HuH-7 (cell line): ENCODE measurements at places on chromosomes 7 and 10.
A peak's percentile ranks its signal among the peaks of the same experiment; 100 is the strongest.

DNA sequence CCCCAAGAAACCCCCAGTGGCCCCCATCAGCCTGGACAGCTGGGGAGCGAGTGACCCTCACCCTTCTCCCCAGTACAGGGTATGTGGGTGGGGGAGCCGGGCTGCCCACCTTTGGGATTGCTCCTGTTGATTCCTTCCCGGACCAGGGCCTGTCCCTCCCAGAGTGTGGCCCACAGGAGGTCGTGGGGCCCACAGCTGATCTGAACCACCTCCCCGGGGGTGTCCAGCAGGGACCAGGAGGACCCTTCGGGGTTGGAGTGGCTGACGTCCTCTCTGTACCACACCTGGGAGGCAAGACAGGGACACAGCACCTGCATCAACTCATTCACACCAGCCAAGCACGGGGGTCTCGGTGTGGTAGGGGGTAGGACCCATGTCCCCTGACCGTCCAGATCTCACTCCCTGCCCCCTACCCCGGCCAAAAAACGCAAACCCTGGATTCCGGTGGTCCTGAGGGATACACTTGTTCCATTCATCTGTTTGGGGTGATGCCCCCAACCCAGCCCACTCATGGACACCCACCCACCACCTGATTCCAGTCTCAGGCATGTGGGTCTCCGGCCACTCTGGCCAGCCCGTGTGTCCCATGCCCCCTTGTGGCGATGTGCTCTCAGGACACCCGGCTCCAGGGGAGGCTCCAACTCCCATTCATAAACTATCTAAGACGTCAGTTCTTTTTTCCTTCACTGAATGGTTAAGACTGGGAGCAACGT lies 10.9 kb downstream of the TECPR1 start:
- peak; percentile 97 for DNase-seq

- DNase-seq: no peak
Measured at GRCh38 chr10:14016011-14016536, 314.6 kb downstream of the FRMD4A start.

GRCh38 chr7:130925136-130925794 lies 191.3 kb upstream of the KLF14 start:
- DNase-seq: no peak

- DNase-seq: no peak
Measured at GRCh38 chr10:31146491-31147209, 115.0 kb upstream of the ZNF438 start.

DNA sequence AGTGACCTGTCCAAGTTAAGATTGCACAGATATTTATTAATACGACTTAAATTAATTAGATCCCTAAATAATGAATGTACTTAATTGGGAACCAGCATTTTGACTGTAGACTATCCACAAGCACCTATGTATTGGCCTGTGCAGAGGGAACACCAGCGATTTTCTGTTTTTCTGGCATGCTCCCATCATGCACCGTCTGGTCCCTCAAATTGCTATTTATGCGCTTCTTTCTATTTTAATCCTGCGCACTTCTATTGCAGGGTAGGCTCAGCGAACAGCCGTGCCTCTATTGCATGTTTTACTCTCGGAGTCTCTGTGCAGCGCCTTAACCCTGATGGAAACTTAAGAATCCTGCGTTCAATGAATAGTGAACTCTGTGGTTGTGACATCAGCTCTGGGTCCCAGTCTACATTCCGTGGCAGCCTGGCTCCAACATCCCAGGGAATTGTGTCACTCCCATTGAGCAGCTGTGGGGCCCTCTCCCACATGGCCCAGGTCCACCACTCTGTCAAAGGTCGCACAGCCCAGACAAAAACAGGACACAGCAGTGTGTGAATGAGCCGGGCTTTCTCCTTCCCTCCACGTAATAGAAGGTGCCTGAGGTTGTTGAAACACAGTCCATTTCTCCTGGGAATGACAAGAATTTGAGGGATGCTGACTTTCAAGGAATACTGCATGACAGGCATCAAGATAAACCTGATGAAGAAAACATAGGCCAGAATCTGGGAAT lies 239.7 kb upstream of the KLF6 start:
- DNase-seq: no peak

GRCh38 chr10:124705381-124705740 lies 38.8 kb downstream of the FAM53B start:
- DNase-seq: no peak

DNA sequence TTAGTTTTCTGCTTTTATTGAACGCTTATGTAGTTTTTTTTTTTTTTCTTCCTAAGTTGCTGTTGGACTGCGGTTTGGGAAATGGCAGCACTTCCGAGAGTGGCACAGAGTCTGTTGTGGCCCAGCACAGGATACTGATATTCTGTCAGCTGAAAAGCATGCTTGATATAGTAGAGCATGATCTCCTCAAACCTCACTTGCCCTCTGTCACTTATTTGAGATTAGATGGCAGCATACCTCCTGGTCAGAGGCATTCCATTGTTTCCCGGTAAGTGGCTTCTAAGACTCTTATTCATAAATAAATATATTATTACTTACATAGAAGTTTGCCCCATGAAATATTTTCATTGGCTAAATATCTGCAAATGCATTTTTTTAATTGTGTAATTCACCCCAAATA lies 101.1 kb downstream of the BTAF1 start:
- DNase-seq: no peak

GRCh38 chr10:4136121-4136520 lies 351.1 kb upstream of the KLF6 start:
- no peak for DNase-seq

- no peak for DNase-seq
Measured at GRCh38 chr10:21929070-21929469, 74.5 kb downstream of the DNAJC1 start.

DNA sequence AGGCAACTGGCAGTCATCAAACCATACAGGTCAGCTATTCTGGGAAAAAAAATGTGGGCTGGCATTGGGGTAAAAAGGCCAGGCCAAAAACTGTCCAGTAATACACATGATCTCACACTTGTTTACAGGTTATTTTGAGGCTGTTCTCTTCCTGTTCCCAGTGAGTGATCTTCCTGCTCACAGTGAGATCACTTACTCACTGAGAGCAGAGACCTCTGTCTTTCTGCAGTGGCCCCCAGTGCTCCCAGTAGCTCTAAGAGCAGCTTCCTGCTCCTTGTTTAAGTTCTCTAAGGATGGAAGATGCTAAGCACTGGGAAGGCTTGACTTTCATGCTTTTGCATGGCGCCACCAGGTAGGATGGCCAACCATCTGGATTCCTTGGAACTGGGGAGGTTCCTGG lies 93.5 kb upstream of the KIAA1217 start:
- no peak for DNase-seq

DNA sequence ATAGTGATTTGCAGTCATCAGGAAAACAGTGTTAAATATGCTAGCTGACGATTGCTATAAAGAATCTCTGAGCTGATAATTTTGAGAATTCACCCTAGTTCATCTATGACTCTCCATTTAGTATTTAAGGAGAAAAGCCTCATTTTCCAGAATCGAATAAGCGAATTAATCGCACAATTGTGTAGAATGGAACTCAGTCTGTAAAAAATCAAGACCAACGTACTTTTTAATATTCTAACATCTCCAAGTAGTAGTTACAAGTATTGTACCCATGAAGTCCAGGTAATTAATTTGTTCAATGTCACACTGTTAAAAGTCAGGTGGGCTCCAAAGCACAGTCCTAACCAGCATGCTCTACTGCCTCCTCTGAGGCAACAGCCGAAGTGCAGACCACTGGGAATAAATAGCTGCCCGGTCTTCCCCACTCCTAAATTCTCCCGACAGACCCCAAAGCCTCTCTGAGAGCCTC lies 380 bp upstream of the AGBL3 start:
- no peak for DNase-seq

- no peak for DNase-seq
Measured at GRCh38 chr7:94401428-94401814, 6.7 kb downstream of the COL1A2 start.

DNA sequence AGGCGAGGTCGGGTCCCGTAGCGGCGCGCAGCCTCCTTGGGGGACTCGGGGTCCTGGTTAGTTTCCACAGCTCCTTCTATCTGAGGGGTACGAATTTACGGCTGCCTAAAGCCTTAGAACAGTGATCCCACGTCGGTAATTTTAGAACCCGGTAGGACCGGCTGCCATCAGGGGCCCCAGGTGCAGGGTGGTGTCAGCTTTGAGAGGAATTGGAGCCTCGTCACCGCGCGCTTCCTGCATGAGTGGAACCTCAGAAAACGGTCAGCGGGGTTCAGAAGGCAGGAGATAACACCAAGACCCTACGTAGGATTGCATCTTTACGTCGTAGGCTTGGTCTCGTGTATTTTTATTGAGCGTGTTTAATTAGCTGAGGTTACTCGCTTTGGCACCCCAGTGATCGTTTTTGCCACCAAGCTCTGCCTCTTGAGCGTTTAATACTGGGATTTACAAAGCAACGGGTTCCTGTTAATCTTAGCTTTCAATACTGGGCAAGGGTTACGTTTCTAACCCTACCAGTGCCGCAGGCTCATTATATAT lies 443 bp downstream of the RNF32 start:
- DNase-seq: peak; percentile 44

- no peak for DNase-seq
Measured at GRCh38 chr10:94430701-94431100, 28.4 kb downstream of the TBC1D12 start.

- no peak for DNase-seq
Measured at GRCh38 chr7:73888959-73889358, 28.0 kb downstream of the TMEM270 start.

GRCh38 chr7:20320322-20320721 lies 10.4 kb upstream of the ITGB8 start:
- DNase-seq: no peak

GRCh38 chr7:111029574-111030251 lies 61.2 kb upstream of the LRRN3 start:
- no peak for DNase-seq

DNA sequence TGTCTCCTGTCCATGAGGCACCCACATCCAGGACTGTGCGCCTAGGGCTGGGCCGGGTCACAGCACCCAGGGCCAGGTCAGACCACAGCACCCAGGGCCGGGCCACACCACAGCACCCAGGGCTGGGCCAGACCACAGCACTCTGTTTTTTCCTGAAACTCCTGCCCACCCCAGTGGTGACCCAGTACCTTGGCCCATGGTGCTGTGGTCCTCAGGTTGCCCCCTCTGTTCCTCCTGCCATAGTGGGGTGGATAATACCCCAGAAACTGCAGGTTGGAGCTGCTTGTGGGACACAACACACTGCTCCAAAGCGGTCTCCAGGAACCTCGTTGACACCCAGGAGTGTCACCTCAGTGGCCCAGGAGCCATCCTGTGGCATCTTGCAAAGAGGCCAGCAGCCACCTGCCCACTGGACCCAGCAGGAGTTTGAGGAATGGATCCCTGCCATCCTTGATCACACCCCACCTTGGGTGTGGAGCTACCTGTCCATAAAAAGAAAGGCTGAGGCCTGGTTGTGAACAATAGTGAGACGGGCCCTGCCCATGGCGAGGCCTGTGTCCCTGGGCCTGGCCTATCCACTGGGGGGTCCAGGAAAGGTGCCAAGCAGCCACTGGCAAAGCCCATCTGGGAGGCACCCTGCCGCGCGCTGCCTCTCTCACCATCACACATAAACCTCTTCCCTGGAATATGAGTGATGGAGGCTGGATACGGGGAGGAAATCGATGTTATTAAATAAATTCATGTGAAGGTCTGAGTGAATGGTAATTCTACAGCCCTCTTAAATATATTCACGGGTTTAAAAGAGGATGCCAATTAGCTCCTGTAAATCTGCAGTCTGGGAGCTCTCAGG lies 89.0 kb downstream of the NKX6-2 start:
- no peak for DNase-seq

- no peak for DNase-seq
Measured at GRCh38 chr7:128227271-128227670, 13.8 kb upstream of the LEP start.

DNA sequence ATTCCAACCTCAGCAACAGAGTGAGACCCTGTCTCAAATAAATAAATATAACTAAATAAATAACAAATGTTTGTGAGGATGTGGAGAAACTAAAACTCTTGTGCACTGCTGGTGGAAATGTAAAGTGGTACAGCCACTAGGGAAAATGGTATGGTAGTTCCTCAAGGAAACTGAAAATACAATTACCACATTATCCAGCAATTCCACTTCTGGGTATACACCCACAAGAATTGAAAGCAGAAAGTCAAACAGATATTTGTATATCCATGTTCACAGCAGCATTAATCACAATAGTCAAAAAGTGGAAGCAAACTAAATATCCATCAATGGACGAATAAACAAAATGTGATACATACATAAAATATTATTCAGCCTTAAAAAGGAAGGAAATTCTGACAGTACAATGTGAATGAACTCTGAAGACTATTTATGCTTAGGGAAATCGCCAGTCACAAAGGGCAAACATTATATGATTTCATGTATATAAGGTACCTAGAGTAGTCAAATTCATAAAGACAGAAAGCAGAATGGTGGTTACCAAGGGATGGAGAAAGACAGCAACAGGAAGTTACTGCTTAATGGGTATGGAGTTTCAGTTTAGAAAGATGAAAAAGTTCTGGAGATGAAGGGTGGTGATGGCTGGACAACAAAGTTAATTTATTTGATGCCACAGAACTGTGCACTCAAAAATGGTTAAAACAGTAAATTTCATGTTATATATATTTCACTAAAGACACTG lies 9.8 kb downstream of the ARHGAP12 start:
- no peak for DNase-seq

DNA sequence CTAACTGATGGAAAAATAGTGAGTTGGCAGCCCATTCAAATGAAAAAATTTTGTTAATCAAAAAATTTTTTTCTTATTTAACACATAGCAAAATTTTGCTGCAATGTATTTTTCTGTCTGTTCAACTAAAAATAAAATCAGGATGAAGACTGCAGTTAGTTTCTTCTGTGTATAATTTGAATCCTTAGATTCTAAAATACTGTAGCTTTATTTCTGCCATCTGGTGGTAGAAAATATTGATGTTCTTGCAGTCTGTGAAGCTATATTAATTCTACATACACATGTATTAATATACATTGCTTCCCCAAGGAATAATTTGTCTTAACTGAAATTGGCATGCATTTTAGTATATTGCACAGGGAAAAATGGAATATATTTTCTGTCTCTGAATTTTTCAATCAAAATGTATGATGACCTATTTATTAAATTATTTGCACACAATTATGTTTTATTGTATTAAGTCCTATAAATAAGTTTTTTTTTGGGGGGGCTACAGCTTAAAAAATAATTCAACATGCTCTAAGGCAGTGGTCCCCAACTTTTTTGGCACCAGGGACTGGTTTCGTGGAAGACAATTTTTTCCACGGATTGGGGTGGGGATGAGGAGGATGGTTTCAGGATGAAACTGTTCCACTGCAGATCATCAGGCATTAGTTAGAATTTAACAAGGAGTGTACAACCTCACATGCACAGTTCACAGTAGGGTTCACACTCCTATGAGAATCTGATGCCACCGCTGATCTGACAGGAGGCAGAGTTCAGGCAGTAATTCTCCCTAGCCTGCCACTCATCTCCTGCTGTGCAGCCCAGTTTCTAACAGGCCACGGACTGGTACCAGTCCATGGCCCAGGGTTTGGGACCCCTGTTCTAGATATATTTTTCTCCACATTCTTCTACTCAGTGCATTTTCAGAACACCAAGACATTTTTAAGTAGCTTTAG lies 119.4 kb downstream of the GNAT3 start:
- no peak for DNase-seq
